ENCODE measurements at places on chromosomes 3 and 15.

- DNase-seq = no peak
These were observed 347.3 kb downstream of the CNTN3 start for GRCh38 chr3:74267131-74267530.

GRCh38 chr15:44882499-44882968 lies 74.0 kb upstream of the TERB2 start:
- no peak for DNase-seq

GRCh38 chr15:55992769-55993110 lies 672 bp downstream of the NEDD4 start:
- DNase-seq = no peak

DNA sequence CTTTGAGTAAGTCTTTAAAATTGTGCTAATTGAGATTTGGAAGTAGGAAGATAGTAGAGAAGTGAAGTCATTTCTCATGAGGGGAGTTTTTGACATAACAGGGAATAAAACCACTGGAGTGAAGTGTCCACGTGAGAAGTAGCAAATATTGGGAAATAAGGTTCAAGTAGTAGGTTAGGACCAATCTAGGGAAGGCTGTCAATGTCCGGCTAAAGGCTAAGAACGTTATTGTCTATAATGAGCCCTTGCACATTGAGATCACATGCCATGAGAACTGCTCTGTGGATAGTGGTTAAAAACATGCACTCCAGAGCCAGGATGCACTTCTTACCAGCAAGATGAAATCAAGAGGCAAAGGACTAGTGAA lies 459.9 kb upstream of the TPRG1 start:
- DNase-seq = no peak

GRCh38 chr3:196661400-196661799 lies 21.9 kb downstream of the NRROS start:
- DNase-seq = no peak

GRCh38 chr15:100986158-100986896 lies 67.2 kb downstream of the LRRK1 start:
- DNase-seq = no peak

GRCh38 chr3:18237251-18238005 lies 187.7 kb downstream of the SATB1 start:
- no peak for DNase-seq

- no peak for DNase-seq
These were observed 164.3 kb upstream of the LPP start for GRCh38 chr3:187989575-187990153.

- DNase-seq = no peak
These were observed 29.4 kb upstream of the ACAD9 start for GRCh38 chr3:128849911-128850455.

- no peak for DNase-seq
These were observed 620.2 kb downstream of the RBMS3 start for GRCh38 chr3:29901097-29901496.

DNA sequence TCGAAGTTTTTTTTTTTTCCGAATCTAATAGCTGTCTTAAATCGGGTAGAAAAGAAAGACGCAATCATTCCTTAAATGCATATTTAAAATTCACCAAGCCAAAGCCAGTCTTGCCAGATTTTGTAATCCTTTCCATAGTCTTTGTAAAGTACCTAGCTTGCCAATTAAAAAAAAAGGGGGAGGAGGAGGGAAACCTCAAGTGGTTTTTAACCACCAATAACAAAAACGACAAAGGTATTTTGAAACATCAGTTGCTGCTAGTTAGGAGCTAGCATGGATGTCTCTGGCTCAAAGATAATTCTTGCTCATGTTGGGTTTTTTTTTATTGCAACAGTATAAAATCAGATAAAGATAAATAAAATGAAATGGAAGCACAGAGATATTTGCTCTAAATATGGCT lies 187.9 kb downstream of the MECOM start:
- no peak for DNase-seq

DNA sequence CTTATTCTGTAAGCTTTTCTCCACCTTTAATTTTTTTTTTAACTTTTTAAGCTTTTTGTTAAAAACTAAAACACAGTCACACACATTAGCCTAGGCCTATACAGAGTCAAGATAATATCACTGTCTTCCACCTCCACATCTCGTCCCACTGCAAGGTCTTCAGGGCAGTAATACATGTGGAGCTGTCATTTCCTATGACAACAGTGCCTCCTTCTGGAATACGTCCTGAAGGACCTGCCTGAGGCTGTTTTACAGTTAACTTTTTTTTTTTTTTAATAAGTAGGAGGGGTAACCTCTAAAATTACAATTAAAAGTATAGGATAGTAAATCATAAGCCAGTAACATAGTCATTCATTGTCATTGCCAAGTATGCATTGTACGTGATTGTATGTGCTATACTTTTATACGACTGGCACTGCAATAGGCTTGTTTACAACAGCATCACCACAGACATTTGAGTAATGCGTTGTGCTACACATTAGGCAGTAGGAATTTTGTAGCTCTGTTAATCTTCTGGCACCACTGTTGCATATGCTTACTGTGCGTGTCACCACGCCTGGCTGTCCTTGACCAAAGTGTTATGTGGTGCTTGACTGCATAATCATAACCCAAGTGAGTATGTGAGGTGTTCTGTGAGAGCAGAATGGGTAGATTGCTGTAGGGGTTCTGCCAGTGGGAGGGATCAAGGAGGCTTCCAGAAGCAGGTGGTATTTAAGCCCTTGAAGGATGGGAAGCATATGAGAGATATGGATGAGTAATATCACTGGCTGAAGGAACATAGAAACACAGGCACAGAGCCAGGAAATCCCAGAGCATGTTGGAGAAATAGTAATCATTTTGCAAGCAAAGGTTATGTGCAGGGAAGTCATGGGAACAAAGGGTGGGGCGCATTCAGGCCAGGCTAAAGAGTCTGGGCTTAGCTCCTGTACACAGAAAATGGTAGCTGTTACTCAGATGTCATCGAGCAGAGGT lies 18.3 kb downstream of the FBXO22 start:
- DNase-seq = no peak

DNA sequence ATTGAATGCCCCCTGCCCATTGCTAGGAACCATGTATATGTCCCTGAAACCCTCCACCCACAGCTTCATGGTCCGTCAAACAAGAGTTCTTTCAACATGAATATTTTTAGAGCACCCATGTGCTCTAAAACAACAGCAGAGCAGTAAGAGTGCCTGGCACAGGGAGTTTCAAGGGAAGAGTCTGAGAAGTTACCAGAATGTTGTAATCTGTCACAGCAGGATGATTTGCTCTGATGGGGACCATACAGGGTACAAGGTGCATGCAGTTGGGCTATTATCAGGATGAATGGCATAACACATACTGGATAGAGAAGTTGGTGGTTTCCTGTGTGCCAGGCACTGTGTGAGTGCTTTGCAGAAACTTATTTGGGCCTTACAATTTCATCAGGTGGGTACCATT lies 27.8 kb upstream of the FLNB start:
- no peak for DNase-seq

DNA sequence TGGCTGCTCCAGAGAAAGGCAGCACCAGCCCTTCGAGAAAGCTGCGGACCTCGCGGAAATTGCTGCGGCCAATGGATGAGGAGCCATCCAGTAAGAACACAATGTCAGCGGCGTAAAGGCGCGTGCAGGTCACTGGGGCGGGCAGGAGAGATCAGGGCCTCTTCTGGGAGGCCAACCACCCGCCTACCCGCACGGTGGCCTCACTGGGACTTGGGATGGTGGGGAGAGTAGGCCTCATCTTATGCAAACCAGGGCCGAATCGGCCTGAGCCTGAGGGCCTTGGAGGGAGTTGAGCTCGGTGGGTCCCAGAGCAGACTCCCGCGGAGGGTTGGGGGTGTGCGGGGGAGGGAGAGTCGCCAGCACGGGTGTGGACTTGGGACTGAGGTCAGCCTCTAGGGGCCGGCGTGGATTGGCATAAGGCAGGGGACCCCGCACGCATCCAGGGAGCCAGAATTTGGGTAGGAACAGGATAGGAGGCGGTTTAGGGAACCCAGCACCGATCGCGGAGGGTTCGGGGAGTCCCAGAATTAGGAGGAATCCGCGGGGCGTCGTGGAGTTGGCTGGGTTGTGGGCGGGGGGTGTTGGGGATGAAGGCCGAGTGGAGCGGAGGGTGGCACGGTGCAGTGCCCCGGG lies 596 bp downstream of the COL7A1 start:
- no peak for DNase-seq

DNA sequence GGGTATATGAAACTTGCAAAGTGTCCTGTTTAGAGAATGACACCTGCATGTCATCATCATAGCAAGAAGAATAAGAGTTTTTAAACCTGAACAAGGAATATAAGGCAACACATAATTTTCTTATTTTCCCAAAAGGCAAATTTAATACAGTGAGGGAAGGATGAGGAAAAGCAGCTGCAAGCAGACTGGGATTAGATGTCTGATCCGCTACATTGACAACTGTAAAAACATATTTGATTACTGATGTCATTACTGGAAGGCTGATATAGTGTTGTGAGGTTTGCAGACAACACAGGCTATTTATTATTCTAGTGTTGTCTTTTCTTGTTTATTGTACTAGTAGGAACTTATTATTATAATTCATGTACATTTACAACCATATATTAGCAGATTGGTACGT lies 528.7 kb downstream of the ZIC1 start:
- DNase-seq = no peak

DNA sequence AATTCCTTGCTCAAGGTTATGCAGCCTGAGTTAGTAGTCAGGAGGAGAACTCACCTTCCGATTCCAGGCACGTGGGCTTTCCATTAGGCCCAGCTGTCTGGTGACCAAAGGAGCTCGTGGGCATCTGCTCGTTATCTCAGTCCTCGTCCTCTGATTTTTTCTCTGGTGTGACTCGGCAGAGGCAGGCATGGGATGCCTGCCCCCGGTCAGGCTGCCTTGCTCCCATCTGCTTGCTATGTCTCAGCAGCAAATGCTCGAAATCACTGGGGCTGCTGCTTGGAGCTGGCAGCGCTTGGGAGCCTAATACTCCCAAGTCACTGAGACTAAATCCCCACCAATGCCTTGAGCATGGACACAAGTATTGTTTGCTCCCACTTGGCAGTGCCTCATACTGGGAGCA lies 84.5 kb upstream of the NMNAT3 start:
- no peak for DNase-seq

- DNase-seq = no peak
These were observed 39.4 kb downstream of the ARPP21 start for GRCh38 chr3:35678643-35679161.

DNA sequence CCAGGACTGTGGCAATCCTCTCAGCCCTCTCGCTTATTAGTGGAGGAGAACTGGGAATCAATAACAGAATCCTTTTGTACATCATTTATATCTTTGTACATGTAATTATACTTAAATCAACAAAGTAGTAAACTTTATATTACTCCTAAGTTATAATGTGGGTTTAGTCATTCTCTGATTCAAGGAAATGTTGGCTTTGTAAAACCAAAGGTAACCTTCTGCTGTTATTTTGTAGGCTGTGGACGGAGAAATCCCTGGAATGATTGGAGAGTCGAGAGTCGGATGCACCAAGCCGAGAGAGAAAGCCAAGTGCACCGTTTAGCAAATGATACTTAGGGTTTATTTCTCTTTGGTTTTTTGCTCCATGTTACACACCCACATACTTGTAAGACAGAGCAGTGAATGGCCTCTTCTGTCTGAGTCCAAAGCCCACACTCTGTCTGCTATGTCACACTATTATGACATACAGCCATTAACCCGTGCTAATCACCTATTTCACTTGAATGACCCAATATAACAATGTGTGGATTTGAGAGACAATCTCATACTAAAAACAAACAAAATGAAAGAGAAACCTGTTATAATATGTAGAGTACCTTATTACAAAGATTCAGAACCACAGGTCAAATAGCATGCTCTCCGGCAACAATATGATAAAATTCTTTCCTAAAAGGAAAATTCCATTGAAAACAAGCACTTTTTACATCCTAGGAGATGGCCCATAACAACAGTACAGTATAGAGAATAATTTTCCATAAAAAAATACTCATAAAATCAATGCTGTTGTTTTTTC lies 72.2 kb downstream of the MECOM start:
- DNase-seq = no peak

- peak; percentile 38 for DNase-seq
These were observed 144.6 kb upstream of the MEF2A start for GRCh38 chr15:99421172-99421656.

GRCh38 chr3:32913790-32914446 lies 37.5 kb upstream of the CCR4 start:
- no peak for DNase-seq

- DNase-seq = no peak
These were observed 254.6 kb upstream of the RBMS3 start for GRCh38 chr3:29026286-29026685.

- no peak for DNase-seq
These were observed 19.9 kb upstream of the RTP2 start for GRCh38 chr3:187722206-187722612.

DNA sequence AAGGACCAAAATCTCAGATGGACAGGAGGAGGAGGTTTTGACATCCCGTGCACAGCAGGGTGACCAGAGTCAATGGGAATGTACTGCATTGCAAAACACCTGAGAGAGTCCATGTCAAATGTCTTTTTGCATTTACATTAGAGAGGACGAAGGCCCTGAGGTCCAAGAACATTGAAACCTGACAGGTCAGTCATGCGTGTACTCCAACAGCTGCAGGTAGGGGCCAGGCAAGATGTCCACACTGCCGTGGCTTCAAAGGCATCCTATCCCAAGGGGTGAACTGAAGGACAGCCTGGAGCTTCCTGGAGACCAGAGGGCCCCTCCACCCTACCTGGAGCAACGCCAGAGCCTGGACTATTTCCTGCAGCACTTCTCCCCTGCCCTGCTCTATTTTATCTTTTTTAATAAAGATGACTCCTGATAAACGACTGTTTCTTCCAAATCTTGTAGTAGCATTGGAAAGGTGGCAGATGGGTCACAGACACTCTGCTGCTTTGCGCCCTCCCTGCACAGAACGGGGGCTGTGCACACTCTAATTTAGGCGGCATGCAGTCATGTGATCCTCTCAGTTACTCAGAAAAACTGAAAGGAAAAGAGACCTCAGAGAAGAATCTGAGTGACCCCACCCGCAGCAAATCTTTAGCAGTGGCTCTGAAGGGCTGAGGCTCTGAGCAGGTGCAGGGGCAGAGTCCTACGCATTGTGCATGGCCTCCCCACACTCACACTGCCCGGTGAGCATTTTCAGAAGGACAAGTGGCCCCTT lies 68.2 kb downstream of the HMCES start:
- DNase-seq = no peak

DNA sequence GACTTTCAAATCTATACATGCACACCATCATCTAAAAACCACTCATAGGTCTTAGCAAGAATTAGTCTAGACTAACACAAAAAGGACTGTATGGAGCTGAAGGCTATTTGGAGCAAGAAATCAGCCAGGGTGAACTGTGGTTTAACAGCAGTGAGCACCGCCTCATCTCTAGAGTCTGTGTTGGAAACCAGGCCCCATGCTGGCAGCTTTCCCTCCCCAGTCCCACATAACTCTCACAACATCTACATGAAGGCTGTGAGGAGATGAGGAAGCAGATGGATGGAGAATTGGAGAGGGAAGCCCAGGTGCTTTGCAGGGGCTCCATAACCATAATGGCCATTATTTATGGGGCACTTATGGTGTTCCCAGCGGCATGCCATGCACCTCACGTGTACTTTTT lies 133.2 kb upstream of the TOPAZ1 start:
- DNase-seq = no peak
